ENCODE measurements at places on chromosomes 12 and 14.
A peak's percentile ranks its signal among the peaks of the same experiment; 100 is the strongest.

GRCh38 chr14:71130491-71131179 is 223.4 kb downstream of the PCNX1 start:
- DNase-seq: no peak

- no peak for DNase-seq
Measured at GRCh38 chr14:21070083-21070609, at the start of gene ARHGEF40. Gene ARHGEF40 (plus strand): TSS chr14:21070304. CDS start chr14:21070397, 93 bp downstream.

DNA sequence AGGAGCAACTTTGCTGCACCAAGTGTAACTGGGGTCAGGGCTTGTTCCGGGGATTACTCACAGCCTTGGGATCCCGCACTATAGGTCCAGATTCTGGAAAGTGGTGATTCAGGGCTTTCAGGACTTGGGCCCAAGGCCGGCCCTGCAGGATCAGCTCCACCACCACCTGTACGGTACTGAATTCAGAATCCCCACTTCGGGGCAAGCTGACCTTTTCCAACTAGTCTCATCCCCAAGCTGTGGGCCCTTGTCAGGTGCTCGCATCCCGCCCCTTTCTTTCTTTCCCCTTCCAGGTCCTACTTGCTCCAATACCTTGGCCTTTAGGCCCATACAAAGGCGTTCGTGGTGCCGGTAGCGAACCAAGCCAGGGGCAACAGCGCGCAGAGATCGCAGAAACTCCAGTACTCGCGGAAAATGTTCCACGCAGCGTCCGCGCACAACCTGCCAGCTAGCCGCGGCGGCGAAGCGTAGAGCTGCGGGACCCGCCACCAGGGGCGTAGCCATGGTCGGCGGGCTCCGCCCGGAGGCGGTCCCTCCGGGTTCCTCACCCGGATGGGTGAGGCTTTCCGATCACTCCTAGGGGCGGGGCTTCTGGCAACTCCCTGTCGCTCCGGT is 487 bp downstream of the TINF2 start:
- DNase-seq: peak; percentile 25

DNA sequence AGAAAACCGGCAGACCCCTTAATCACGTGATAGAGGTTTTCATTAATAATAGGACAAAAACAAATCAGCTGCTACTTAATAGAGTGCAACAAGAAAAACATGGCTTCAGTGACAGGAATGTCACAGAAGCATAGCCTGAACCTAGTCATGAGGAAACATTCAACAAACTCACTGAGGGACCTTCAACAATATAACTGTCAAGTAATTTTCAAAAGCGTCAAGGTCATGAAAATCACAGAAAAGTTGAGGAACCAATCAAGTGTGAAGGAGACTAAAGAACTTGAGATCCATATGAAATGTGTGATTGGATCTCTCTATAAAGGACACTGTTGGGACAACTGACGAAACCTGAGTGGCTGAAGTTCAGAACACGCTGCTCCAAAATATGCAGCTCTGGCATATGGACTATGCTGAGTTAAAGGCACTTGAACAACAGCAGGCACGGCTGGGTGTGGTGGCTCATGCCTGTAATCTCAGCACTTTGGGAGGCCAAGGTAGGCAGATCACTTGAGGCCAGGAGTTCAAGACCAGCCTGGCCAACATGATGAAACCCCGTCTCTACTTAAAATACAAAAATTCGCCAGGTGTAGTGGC is 16.3 kb downstream of the NDUFA12 start:
- DNase-seq: no peak

DNA sequence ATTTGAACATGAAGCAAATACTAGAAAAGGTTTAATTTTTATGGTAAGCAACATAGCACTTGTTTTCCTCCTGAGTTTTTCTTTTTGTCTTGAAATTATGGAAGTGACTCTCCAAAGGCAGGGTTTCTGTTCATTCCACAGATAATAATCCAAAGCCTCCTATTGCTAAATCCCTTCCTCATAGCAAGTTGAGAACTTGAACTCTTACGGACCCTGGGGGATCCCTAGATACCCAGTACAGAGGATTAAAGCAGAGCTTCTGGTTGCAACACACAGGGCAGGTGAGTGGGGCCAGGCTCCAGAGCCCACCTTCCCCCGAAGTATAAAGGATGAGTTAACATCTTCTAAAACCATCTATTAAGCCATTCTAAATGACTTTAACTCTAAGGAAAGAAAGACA is 294.1 kb downstream of the RMST start:
- no peak for DNase-seq

GRCh38 chr12:102950950-102951619 is 6.4 kb upstream of the ASCL1 start:
- DNase-seq: peak; percentile 75
